ENCODE measurements at places on chromosomes 16 and 17.

- DNase-seq = no peak
Observed at GRCh38 chr16:1674751-1675664, 3.1 kb upstream of the JPT2 start.

DNA sequence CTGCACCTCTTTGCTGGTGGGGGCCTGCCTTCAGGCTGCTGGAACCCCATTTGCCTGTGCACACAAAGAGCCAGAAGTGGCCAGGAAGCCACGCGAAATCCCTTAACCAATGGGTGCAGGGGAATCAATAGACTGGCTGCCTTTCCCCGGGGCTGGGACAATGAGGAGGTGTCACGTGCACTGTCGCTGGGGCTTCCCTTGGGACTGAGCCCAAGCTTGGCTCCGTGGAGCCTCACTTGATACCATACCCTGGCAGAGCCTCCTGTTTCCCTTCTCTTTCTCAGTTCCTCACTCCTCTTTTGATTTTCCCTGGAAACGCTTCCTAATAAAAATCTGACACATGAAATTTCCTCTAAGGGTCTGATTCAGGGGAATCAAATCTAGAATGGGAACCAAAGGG is 38.8 kb upstream of the C16orf82 start:
- DNase-seq = no peak

DNA sequence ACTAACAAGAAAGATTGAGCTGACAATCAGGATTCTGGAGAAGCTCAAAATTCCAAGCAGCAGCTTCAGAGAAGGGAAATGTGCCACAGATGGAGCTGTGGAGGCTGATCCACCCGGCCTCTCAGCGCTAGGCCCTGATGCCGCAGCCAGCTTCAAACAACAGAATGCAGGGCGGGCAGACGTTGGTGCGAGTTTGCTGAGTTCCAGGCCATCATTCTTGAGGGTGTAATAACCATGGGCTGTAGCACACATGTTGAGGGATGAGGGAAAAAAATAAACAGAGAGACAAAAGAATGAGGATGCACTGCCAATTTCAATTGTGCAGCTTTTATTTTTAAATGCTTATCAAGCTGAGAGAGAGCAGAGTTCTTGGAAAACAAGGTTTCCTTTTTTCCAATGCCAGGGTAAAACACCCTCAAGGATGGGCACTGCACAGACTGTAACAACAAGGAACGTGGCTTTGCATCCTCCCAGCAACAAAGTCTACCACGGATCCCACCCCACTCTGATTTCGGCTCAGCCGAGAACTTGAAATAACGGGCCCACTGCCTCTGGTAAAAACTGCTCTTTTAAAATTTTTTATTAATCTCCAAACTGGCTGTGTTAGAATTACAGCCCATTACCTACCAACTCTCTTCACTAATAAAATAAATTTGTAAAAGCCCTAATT is 90.2 kb downstream of the SMG6 start:
- DNase-seq = no peak

- DNase-seq = no peak
Observed at GRCh38 chr17:51653878-51654277, 393.5 kb downstream of the UTP18 start.

DNA sequence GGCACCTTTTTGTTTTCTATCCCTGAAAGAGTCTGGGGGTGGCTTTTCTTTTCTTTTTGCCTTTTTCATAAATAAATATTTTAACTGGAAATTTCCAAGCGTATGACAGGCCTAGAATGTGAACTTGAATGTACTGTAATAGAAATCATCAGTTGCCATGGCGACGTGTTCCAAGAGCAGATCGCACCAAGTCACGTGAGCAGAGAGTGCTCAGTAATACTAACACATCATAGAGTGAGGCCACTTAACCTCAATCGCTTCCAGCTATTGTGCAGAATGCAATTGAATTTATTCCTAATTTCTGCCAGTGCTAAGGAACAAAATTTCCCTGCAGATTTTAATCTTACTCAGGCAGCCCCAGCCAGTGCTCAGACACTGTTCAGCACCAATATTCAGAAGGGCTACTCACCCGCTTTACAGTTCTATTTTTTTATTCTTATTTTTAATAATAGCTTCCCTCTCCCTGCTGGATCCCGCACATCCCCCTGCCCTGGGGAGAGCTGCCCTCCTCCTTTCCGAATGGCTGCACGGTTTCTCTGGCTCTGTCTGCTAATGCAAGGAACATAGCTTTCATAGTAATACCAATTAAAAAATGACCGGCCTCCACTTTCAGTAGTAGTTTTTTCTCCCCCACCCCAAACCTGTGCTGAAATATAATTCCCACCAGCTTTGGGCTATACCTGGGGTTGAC is 26.2 kb upstream of the PMFBP1 start:
- DNase-seq = peak; percentile 15

DNA sequence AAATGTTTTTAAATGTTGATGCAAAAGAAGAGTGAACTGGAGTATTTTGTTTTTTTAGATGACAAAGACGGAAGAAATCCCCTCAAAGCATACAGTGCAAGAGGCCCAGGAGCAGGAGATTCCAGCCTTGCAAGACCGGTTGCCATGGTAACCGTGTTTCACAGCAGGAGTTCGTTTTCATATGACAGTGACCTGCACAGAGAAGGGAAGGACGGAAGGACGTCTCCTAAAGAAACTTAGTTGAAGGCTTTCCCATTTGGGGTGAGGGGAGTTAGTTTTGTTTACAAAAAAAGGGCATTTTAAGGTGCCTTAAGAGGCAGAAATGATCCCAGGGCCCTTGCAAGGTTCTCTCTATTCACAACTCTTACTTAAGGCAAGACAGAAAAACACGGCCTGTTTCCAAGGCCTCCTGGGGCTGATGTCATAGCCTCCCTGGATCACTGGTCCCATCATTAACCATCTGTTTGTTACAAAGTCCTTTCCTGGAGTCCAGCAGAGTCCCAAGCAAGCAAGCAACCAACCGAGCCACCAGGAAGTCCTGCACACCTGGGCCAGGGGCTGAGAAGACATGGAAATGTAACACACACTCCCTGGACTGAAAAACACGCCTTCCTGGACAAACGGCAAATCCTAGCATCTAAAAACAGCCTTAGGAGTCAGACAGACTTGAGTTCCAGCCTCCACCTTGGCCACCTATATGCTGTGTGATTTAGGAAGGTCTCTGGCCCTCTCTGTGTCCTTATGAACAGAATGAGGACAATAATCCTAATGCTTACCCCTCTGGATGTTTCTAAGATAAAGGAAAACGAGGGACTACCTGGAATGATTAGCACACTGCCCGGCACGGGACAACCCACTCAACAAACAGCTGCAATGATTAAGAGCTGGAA is 30.3 kb upstream of the RPH3AL start:
- peak; percentile 27 for DNase-seq

GRCh38 chr17:1003633-1003971 is 6.7 kb downstream of the TIMM22 start:
- DNase-seq = no peak
